Renal cortical epithelial cell (primary cell): ENCODE measurements at places on chromosomes 6 and 20. TPM values are rescaled to one million over a fixed set of nuclear protein-coding genes. Genes with fewer than 3 reads are reported as not detected.
A peak's percentile ranks its signal among the peaks of the same experiment; 100 is the strongest.

Gene LAMA2
- 0.45 and 0.52 TPM in 2 replicates for total RNA-seq

Gene RAD21L1
- 0.35 TPM in 1 of 2 replicates, not detected in the other for total RNA-seq

GRCh38 chr20:62507991-62508640 is 32.3 kb upstream of the GATA5 start:
- DNase-seq = no peak

- DNase-seq = no peak
Measured at GRCh38 chr6:71259888-71260604, 28.6 kb upstream of the OGFRL1 start.

DNA sequence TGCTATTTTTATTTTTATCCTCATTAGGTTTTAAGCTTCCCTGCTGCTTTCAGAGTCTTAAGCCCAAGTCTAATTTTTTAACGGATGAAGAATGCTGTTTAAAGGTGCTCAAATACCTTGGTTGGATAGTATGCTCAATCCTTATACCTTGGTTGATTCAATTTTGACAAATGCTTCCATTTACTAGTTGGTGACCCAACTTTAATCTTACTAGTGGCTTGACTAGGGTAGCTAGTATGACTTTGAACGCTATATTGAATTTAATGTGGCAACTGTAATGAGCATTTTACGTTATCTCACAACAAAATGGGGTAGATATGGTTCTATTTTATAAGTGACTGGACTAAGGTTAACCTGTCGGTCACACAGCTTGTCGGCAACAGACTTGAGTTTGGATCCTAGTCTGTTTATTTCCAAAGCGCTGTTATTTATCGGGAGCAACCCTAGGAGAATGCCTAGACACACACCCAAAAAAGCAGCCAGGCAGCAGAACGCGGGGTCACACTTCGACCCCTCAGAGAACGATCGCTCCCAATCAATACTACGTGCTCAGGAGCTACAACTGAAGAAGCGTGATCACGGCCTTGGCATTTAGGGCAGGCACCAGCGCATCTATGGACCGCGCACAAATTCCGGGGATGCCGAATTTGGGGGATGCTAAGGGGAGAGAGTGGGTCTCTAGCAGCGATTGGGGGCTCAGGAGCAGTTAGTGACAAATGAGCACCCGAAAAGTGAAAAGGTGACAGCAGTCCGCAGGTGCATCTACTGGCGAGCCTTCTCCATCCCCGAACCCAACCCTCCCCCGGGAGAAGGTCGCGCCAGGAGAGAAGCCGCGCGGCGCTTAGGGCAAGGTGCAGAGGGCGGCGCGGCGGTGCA is 586 bp upstream of the ALDH5A1 start:
- no peak for DNase-seq

DNA sequence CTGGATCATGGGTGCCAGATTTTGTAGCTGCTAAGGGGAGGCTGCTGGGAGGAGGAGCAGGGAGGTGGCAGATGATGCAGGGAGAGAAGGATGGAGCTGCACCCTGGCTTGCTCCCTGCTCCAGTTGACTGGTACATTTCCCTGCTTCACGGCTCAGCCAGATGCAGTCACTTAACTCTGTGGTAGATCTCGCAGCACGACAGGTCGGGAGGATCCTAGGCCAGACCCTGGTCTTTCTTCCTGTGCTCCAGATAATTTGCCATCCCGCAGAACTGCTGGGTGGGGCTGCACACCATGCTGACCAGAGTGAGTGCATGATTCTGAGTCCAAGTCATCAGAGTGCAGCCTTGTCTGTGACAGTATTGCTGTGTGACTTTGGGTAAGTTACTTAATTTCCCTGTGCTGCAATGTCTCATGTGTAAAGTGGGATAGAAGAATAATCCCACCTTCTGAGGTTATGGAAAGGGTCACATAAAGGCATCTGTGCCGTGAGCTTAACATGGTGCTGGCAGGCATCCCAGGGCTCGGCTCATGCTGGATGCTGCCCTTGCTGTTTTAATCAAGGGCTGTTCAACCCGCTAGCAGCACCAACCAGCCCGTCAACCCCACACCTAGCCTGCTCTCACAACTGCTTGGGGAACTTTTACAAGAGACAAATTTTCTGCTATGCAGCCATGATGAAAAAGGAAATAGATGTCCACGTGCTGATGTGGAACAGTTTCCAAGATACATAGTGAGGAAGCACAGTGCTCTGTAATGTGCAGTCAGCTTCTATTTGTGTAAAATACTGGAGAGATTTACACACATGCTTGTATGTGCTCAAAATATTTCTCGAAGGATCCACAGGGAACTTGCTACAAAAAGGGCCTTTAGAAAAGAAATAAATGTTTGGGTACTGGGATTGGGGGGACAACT is 257.9 kb downstream of the CDH26 start:
- DNase-seq = no peak

GRCh38 chr20:50586531-50587232 is 76.5 kb downstream of the PTPN1 start:
- no peak for DNase-seq

DNA sequence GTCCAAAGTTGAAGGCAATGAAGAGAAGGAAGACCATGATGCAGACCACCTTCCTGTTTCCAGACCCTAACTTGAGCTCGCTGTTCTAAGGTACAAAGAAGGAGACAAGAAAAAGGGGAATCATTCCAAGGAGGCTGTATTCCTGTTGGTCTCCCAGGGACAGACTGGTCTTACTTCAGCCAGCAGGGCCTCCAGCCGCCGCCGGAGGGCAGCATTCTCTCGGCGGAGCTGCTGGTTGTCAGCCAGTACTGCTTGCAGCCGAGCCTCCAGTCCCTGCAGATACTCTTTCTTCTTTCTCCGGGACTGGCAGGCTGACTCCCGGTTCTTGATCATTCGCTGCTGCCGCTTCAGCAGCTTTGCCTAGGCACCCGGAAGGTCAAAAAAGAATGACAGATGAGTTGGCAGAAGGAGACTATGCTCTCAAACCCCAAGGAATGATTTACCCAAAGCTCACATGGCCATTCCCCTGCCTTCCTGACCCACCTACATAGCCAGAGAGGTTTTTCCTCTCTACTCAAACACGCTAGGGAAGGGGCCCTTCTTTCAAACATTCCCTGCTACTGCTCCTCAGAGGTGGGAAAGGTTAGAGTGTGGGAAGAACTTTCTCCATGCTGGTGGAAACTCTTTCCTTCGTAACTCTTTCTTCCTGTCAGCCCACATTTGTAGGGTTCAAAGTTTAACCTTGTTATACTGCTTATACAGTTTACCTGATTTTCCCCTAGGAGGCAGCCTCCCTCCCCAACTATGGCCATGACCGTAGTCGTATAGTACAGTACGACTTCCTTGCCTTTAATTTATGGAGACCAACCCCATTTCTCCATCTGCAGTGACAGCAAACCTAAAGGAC is 9.0 kb downstream of the ATF6B start:
- peak; percentile 75 for DNase-seq

DNA sequence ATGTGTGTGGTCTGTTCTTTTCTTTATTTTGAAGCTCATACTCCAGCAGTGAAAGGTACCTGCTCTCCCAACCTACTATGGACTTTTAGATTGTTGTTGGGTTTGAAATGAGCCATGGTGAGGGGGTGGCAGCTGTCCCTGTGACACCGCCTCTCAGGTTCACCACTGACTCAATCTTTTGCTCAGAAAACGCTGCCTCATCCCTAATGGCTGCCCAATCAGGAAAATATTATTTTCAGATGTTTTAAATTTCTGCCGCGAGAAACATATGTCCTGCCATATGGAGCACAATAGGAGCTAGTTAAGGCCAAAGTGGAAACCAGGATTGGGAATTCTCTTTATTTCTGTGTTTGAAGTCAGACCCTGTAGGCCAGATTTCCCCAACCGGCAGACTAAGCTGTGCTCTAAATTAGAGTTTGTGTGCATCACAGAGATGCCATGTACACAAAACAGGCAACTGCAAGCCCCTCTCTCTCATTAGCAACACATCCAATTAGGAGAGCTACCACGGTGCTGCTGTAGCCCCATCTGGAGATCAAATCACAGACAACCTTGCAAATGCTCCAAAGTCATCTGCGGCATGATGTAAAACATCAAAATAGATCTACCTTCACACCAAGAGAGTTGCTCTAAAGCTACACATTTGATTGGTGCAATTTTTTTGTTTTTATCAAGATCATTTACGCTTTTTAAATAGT is 144.1 kb upstream of the BACH2 start:
- DNase-seq = no peak

DNA sequence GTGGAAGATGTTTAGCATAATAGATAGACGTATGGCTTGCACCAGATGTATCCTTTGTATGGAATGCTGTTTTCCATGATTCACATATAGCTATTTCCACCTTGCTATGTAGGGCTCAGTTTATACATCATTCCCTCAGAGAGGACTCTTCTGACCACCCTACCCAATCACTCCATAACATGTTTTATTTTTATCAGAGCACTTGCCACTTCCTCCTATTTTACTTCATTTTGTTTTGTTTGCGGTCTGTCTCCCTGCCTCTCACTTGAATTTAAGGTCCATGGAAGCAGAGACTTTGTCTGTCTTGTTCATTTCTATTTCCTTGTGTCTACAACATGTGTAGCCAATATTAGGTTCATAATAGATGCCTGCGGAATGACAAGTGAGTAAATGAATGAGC is 266.9 kb upstream of the CITED2 start:
- DNase-seq = no peak
